CD4-positive, alpha-beta T cell treated with Interleukin-15 for 1 hour (primary cell): ENCODE measurements at places on chromosomes 7 and 10.

GRCh38 chr7:98674461-98674860 is 57.4 kb downstream of the NPTX2 start:
- DNase-seq: no peak

- DNase-seq: no peak
Observed at GRCh38 chr10:4503076-4503475, 322.9 kb upstream of the AKR1E2 start.

GRCh38 chr7:139798221-139798620 is 20.4 kb upstream of the HIPK2 start:
- DNase-seq: no peak

- no peak for DNase-seq
Observed at GRCh38 chr7:144497282-144497681, 93.8 kb upstream of the NOBOX start.

DNA sequence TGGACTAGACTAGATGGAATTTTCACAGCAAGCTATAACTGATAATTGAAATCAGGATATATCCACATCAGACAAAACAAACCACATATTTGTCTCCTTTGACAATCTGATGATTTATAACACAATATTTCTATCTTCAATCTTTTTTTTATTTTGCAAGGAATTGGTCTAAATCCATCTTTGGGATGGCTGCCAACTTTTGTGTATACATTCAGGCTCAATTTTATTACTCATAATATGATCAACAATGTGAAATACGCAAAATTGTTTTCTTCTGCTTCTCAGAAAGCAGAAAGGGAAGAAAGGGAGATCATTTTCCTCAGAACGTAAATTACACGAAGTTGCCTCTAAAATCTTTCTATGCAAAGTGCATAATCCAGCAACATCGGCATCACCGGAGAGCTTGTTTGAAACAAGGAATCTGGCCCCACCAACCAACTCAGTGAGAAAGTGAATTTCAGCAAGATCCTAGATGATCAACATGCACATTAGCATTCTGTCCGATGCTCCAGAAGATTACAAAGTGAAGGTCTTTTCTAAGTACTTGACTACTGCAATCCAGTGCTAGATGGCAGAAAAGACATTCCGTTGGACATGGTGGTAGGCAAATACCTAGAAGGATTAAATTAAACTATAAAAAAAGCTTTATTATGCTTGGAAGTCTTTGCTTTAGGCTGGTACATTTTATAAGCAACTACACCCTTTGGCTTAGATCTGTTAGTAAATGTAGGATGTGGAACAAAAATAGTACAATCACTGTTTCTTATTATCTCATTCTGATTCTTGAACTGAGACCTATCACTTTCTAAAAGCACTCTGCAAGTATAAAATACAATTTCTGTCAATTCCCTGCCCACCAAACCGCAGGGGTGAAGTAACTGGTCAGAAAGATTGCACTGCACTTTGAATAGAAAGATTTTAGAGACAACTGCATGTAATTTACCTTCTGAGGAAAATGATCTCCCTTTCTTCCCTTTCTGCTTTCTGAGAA is 126.4 kb upstream of the RSU1 start:
- DNase-seq: no peak

GRCh38 chr10:1581189-1581588 is 156.1 kb downstream of the ADARB2 start:
- DNase-seq: no peak

GRCh38 chr10:108757946-108758345 is 1165.4 kb downstream of the XPNPEP1 start:
- DNase-seq: no peak

DNA sequence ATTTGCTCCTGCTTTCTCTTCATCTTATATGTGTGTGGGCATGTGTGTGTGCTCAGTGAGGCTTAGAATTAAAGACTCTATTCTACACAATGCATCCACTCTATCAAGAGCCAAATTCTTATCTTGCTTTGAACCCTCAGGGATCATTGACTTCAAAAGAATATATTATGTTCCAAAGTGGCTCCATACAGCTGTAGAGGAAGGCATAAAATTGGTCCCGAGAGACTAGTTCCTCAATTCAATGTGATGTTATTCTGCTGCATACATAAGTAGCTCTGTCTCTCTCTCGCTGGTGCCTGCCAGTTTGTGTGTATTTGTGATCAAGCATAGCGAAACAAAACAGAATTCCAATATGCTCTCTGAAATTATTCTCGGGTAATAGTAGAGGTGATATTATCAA is 997.9 kb upstream of the POT1 start:
- no peak for DNase-seq

DNA sequence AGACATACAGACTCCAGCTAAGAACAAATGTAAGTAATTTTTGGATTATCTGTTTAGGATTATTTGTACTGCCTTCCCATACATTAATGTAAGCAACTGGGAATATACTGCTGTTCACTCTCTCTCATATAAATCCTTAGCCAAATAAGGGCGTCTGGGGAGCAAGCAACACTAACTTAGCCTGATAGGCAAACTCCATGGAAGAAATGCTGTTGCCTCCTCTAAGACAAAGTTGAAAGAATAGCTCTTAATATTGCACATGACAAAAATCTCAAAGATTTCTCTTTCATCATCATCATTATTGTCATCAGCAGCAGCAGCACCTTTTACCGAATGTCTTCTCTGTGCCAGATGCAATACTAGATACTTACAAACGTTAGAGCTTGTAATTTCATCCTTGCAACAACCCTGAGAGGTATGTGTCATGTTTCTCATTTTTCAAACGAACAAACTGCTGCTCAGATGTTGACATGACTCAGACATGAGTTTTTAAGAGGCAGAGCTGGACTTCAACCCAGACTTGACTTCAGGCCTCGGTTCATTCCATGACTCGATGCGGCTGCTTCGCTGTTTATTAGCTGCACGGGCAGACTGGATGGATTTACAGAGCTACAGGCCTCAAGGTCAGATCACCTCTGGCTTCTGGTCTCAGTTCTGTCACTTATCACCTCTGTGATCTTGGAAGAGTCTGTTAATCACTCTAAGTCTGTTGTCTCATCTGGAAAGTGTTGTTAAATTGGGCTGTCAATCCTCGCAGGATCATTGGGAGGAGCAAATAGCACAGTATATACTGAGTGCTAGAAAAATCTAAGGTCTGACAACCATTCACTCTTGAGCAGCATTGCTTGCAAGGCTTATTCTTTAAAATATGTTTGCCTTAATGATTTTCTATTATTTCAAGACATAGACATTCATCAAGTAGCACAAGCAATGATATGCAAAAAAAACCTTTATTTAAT is 126.3 kb upstream of the CELF2 start:
- DNase-seq: no peak

GRCh38 chr7:130136579-130137167 is 66.3 kb downstream of the KLHDC10 start:
- no peak for DNase-seq

DNA sequence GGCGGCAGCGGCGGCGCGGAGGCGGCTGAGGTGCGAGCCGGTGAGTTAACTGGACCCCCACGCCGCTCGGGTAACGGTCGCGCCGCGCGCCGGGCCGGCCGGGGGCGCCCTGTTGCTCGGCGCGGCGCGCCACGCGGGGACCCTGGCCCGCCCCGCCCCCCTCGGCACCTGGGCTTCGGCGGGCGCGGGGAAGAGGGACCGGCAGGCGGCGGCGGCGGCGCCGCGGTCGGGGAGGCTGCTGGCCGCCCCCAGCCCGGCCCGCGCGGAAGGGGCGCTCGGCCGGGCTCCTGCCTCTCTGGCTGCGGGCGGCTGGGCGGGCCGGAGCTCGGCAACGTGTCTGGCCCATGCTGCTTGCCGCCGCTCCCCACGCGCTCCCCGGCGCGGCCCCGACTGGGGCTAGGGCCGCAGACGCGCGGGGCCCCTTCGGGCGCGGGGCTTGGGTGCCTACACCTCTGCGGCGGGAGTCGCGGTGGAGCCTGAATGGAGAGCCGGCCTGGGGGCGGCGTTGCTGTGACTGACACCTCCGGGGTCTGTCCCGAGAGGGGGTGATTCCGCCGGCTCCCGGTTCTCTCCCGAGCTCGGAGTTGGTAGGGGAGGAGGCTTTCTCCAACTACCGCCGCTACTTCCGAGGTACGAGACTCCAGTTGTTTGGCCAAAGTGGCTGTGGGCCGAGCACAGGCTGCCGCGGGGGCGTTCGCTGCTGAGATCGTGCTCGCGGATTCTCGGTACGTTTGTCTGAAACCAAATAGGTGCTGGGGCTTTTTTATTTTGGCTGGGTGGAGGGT is 494 bp downstream of the PALS2 start:
- peak; percentile 24 for DNase-seq

DNA sequence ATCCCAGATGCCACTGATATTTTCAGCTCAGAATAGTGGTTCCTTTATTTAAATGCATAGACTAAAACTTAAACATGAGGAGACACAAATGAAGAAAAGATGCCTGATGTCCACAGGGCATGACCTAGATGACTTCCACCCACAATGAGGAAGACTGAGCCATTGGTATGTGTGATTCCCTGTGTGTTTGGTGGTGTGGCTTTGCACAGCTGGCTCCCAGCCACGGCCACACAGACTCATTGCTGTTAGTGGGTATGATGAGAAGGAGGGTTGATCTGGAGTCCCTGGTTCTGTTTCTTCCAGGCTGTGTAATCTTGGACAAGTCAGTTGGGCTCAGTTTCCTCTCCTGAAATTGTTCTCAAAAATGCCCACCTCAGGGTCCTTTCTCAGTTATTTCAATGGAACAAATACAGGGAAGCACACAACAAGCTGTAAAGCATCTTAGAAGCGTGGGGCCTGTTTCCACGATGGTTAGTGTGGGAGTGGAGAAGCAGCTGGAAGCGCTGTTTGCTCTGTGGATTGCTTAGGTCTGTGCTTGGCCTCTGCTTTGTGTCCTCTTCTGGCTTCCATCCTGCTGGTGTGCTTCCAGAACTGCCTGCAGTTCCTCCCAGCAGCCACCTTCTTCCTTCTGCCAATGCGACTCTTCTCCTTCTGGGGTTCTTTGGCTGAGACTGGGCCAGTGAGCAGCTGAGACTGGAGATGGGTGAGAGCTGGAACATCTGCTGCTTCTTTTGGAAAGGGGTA is 303.7 kb downstream of the BMPER start:
- DNase-seq: no peak

GRCh38 chr7:117951285-117951684 is 78.0 kb upstream of the CTTNBP2 start:
- no peak for DNase-seq

DNA sequence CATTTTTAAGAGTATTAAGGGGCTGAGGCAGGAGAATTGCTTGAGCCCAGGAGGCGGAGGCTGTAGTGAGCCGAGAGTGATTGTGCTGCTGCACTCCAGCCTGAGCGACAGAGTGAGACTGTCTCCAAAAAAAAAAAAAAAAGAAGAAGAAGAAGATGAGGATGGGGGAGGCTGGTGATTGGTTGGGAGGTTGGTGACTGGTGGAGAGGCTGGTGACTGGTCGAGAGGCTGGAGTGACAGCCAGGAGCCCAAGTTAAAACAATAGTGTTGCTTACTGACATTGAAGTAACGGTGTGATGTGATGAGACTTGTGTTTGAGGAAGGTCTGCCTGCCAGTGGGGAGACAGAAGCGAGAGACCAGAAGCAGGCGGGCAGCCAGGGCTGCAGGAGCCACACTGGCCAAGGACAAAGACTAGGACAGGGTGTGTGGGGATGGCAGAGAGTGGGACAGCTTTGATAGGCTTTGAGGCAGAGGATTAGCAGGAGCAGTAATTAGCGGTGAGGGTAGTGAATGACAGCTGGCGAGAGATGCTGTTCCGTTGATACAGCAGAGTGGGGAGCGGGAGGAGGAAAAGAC is 4.9 kb downstream of the SRRT start:
- DNase-seq: no peak

DNA sequence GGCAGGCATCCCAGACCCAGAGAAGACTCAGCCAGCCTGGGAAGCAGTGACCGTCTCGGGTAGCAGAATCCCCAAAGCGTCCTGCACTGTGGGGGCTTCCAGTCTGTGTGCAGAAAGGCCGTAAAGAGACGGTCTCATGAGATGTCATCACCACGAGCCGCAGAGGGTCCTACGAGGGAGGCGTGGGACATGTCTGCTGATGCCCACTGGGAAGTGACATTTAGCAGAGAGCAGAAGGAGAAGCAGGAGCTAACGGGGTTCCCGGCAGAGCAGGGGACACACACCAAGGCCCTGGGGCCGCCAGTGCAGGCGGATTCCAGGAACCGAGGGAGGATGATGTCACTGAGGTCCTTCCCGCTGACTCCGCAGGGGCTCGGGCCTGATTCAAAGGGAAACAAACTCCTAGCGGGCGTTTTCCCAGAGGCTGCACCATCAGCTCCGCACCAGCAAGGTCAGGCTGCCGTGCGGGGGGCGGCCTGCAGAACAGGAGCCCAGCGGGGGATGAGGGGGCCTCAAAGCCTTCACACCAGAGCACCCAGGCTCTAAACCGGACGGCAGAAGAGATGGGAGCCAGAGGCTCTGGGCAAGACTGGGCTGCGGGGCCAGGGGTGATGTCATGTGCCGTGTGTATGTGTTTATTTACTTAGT is 85.4 kb upstream of the PDGFA start:
- DNase-seq: peak; percentile 16

- no peak for DNase-seq
Observed at GRCh38 chr7:28435732-28436378, 23.5 kb downstream of the CREB5 start.

DNA sequence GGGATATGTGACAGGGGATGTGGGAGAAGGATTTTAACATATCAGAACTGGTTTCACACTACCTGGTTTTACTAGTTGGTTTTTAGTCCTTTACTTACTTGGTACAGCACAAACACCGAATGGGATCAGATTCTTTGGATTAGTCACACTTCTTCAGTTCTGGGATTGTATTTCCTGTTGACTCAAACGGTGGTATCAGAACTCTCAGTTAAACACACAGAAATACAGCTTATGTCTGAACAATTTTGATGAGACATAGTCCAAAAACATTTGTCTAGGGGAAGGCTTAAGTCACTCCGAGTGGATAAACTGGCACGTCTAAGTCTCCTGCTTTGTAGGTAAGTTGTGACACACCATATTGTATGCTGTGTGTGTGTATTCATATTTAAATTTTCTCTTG is 480.5 kb downstream of the PHTF2 start:
- DNase-seq: no peak

GRCh38 chr10:24680647-24681524 is 42.8 kb downstream of the ARHGAP21 start:
- no peak for DNase-seq

DNA sequence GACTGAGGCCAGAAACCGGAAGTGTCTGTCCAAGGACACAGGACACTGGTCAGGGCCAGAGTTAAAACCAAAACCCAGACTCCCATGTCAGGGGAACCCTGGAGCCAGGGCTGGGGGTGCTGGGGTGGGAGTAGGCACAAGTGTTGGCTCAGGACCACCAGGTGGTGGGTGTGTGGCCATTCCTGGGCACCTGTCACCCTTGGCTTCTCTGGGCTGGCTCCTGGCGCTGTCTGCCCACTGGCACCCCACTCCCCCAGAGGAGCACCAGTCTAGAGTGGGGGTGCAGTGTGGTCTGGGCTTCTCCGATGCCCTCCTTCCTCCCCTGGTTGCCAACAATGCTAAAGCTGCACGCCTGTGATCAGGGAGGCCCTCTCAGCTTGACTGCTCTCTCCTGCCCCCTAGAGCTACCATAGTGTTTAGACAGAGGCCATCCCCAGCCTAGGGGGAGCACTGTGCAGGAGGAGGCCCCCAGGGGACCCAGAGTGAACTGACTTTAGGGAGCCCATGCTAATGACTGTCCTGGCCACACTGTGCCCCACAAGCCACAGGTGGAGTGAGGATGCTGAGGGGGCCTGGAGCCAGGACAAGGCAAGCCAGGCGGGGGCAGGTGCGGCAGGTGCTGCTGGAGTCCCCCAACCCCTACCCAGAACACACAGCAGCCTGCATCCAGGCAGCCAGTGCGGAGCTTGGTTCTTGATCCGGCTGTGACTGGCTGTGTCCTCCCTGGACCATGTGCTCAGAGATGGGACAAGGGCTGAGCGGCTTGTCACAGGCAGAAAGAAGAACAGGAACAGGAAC is 11.0 kb downstream of the RASGEF1A start:
- DNase-seq: peak; percentile 45

GRCh38 chr7:65915921-65916657 is 43.2 kb downstream of the VKORC1L1 start:
- no peak for DNase-seq
